ENCODE measurements at places on chromosomes 11 and 22.

DNA sequence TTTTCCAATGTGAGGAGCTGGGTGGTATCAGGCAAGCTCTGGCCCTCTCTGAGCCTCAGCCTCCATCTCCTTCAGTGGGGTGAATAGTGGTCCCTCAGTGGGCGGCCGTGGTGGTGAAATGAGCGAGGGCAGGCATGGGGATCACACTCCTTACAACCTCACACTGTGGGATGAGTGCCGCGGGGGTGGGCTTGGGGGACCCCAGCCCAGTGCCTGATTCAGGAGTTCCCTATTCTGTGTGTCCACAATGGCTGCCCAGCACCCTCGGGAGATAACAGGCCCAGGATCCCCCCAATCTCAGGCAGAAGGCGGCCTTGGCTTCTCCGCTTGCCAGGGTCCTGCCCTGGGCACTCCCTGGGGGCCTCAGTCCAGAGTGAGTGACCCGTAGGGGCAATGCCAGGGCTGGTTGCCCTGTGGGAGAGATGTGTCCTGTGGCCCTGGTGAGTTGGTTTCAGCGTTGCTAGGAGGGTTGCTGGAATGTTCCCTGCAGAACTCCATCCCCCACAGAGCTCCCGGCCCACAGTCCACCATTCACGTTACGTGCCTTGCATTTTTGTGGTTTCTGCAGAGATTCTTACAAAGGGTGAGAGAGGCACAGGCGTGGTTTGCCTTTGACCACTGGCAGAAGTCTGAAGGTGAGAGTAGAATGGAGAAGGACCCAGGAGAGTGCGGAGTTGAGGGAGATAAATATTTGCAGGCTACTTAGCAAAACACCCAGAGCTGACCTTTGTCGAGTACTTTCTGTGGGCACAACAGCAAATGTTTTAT, 2.9 kb downstream of the ALDH3B1 start:
- peak; percentile 64 for DNase-seq

DNA sequence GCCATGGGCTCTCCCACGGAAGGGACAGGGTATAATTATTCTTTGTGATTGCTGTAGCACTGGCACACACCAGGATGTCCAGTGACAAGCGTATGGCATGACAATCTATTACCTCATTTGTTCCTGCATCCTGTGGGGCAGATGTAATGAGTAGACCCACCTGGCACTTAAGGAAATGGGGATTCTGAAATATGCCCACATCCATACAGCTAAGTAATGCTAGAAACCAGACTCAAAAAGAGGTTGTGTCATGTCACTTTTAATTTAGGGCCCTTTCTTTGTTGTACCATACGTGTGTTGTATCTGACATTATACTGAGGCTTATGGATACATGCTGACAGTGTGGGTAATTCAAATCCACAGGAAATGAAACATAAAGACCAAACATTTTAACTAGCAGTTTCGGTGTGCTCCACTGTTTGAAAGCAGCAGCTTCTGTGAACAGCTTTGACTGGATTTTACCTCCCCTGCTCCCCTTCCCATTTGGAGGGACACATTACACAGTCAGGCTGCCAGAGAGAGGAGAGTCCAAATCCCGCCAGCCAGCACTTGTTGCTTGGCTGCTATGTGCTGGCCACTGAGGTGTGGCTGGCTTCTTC, 21.2 kb downstream of the GRAMD1B start:
- no peak for DNase-seq

DNA sequence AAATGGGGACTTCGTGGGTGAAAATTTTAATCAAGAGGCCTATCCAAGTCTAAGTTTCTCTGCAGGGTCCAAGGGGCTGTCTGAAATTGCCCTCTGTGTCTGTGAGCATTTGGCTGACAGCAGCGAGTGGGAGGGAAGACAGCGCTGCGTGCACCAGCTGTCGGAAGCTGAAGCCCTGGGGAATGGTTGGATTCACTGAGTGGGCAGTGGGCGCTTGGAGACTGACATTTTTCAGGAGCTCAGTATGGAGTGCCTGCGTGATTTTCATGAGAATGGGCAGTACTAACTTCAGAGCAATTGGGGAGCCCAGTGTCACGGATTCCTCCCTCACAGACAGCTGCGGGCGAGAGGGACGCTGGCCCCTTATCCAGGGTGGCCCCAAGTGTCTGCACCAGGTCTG, 388.8 kb upstream of the B3GAT1 start:
- no peak for DNase-seq

DNA sequence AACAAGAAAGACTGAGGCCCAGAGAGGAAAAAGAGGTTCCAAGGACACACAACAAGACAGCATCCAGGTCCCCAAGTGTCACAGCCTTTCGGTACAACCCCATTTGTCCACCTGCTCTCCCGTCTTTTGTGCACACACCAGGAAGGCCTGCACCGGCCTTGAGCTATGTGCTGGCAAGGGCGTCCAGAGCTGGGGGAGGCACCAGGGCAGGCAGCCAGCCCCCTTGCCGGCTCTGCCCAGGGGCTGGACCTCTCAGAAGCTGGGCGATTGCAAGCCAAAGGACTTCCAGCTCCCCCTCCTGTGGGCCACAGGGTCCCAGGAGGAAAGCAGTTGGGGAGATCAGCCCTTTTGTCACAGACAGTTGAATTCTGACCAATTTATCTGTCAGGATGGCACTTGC, 210.5 kb downstream of the MN1 start:
- DNase-seq, result no peak

DNA sequence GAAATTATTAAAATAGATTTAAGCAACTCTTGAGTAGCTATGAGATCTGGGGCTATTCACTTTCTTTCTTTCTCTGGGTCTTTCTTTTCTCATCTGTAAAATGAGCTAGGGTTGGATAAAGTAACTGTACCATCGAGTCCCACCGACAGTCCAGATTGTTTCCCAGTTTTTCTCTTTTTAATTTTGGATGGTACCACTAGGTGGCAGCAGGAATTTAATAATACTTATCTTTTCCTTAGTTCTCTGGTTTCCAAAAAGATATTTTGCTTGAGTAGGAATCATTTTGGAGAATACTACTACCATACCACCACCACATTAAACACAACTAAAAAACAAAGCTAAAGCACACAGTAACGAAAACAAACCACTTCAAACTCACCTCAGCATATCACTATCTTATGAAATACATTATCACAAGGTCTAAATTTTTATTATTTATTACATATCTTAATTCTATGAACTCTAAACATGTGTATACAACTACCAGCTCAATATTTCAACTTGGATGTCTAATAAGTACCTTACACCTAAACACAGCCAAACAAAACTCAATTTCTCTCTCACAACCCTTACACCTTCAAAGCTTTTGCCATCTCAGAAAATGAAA, 584.0 kb downstream of the KCNA4 start:
- DNase-seq, result no peak

GRCh38 chr11:126914941-126915340, 85.6 kb downstream of the KIRREL3 start:
- no peak for DNase-seq

DNA sequence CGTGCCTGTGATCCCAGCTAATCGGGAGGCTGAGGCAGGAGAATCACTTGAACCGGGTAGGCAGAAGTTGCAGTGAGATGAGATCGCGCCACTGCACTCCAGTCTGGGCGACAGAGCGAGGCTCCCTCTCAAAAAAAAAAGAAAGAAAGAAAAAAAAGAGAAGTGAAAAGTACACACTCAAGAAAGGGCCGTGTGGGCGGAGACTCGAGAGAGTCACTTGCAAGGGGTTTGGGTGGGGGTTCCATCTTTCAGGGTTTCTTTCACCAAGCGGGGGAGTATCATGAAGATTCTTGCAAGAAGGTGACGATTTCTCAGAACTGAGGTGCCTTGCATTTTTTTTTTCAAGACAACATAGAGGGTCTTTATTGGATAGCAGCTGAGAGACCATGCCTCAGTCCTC, 4.0 kb upstream of the IFITM5 start:
- DNase-seq, result no peak

DNA sequence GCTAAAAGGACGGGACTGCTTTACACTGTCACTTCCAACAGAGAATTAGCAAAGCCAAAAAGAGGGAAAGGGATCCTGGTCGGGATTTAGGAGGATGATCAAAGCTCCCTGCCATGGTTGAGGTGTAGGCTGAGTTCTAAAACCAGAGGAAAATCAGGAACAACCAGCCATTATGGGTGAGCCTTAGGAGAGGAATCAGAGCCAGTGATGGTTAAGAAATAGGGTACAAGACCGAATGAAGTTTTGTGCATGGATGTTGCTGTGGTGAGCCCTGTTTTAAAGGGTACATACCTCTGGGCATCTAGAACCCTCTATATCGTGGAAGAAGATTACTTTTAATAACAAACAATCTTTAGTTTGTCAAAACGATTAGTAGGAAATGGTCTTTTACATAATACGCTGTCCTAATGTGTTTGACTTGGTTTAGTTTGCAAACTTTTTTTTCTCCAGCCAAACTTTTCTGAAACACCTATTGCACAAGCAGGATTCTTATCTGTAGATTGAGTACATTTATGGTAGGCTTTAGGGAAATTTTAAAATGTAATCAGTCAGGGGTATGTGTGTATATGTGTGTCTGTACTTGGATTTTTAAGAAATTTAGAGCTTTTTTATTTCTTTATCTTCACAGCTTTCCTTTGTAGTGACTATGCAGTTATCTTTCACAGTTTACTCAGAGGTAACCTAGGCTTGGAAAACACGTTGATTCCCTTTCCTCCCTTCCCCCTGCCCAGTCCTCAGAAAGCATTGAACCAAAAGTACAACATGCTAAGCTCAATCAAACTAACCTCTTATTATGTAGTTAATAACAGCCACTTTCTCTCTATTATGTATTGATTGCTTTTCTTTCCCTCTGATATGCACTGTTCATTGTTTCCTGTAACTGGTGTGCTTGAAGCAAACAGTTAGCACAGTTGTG, 26.8 kb downstream of the TRIM44 start:
- no peak for DNase-seq

DNA sequence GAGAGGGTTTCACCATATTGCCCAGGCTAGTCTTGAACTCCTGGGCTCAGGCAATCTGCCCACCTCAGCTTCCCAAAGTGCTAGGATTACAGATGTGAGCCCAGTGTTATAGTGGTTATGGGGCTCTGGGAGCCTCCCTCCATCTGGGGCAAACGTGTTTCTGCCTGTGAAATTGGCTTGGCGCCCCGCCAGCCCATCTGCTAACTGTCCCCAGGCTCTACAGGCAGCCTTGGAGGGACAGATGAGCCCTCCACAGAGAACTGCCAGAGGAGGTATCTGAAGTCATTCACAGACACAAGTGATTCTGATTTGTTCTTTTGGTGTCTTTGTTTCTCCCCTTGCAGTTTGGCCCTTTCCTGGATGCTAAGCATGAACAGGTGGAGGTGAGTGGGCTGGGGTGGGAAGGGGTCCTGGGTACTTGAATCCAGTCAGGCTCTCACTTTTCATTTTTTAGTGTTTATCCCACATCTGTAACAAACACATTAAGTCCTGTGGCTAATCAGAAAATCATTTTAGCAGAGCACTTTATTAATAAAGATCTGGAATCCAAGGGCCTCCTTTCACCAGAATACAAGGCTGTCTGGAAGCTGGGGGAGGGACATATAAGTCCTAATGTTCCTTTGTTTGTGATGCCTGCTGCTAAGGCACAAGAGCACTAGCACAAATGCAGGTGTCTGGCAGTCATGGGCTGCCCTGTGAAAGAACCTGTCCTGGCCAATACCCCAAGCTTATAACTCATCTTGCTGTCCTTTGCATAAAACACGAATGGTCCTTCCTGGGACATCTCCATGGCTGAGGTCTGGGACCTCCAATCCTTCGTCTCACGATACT, 25.7 kb upstream of the CDC42EP2 start:
- DNase-seq, result no peak

DNA sequence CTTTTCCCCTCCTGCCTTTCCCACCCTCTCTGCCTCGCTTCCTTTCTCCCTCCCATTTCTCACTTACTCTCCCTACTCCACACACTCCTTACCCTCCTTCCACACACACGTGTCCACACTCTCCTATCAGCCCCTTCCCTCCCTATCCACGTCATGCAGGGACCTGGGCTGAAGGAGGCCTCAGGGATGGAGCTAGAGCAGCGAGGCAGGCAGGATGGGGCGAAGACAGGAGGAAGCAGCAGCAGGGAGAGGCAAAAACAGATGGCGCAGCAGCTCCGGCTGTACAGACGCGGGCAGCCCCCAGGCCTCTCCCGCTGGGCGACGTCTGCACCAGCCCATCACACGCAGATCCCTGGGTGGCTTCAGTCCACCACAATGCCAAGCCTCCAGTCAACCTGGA, 97.9 kb downstream of the SPATA19 start:
- DNase-seq, result no peak

DNA sequence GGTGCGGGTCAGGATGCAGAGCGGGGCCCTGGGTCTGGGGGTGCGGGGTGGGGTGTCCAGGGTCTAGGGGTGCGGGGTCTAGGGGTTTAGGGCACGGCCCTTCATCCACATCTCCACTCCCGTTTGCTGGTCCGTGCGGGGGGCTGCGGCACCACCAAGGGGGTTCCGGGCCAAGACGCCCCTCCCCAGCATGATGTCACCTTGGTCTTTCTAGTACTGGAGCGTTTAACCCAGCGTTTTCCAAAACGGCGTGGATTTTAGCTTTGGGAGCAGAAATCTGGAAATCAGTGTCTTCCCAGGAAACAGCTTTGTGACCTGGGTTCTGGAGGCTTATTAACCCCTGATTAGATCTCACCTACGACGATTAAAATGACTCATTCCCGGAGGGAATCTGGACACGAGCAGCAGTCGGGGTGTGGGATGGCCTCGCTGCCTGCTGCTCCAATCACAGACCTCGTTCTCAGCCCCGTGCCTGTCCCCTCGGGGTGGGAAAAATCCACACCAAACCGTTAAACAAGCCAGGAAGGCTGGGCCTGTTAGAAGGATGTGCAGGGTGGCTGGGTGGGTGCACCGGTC, 759 bp downstream of the AP2A2 start:
- DNase-seq, result peak; percentile 63

All from ELF-1 (cell line).